ENCODE measurements at places on chromosomes 11 and 22.

DNA sequence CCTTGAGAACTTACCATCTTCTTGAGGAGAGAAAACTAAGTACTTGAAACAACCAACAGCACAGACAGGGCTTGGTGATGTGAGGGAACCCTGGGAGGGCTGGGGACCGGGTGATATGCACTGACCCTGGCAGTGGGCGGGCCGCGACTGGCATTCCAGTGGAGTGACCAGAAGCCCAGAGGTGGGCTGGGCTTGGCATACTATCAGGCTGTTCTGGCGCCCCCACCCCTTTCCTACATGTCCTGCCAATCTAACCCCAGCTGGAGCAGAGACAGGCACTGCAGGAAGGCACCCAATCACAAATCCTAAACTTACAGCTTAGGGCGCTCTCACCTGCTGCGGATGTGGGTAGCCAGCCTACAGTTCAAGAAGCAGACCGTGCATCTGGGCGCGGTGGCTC is 54.0 kb upstream of the GCAT start:
- no peak for DNase-seq

DNA sequence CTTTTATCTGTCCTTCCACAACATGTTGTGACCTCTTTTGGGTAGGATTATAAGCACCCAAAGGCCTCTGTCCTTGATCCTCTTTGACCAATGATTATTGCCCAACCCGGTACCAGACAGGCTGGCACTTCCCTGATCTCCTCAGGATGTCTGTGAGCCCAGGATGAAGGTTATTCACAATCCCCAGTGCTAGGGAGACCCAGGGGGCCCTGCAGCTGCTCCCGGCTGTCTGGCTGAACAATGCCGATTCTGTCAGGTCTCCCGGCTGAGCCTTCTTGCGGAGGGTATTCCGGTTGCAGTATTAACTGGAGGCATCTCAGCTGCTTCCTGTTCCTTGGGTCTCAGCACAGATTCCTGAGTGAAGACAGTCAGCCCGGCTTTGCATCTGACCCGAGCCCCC is 71.2 kb upstream of the CDON start:
- no peak for DNase-seq

GRCh38 chr11:1116666-1117390 is 40.9 kb upstream of the MUC5AC start:
- DNase-seq: no peak

DNA sequence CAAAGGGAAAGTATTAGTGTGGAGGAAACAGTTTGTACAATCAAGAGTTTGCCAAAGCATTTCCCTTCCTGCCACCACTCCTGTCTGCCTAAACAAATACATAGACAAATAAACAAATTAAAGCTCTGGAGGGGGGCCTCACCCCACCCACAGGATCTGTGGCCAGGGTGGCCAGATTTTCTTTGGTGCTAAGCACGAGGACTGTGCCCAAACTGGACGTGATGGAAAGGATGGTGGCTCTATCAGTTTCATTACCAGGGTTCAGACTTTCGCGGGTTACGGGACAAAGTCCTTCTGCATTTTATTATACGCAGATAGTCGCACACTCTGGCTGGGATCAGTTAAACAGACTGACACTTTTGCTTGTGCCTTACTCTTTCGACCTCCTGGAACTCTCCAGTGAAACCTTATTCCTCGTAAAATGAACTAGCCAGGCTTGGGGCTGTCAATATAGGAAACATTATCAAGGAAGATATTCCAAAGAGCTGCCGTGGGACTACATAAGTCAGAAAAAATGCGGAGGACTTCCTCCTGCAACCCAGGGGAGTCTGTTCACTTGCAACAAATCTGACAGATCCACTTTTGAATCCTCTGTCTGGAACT is 11.2 kb downstream of the BARX2 start:
- DNase-seq: no peak

GRCh38 chr11:101180481-101180880 is 50.9 kb upstream of the PGR start:
- DNase-seq: no peak

DNA sequence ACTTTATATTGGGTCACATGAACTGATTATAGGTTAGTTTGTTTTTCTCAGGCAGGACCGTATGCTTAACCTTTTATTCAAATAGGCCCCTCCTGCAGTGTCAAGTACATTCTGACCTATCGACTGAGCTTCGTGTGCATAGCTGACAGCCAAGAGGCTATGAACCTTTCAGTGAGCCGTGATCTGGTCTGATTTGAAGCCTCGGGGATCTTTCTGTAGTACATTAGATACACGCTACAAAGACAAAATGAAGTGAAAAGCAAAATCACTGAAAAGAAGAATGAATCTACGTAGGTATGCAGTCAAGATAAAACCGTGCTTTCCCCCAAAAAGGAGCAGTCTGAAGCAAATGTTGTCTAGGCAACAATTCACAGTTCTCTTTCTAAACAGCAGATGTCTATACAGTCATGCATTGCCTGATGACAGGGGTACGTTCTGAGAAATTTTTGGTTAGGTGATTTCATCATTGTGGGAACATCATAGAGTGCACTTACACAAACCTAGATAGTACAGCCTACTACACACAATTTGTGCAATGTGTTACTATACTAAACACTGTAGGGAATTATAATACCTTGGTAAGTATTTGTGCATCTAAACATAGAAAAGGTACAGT is 18.1 kb downstream of the JHY start:
- no peak for DNase-seq

DNA sequence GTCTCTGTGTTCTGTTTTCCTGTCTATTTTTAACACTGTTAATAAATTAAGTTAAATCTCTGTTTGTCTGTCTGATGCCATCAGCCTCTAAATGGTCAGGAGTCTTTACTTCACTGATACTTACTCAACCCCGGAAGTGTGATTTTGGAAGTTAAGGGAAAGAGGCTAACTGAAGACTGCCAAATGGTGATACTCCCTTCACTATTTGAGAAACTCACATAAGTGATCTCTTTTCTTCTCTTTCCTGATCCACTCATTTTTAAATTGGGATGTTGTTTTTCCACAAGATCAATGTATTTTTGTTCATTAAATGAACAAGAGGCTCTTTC is 389 bp upstream of the CASP12 start:
- DNase-seq: no peak

GRCh38 chr11:111841370-111842053 is 29.9 kb downstream of the ALG9 start:
- DNase-seq: peak; percentile 74

DNA sequence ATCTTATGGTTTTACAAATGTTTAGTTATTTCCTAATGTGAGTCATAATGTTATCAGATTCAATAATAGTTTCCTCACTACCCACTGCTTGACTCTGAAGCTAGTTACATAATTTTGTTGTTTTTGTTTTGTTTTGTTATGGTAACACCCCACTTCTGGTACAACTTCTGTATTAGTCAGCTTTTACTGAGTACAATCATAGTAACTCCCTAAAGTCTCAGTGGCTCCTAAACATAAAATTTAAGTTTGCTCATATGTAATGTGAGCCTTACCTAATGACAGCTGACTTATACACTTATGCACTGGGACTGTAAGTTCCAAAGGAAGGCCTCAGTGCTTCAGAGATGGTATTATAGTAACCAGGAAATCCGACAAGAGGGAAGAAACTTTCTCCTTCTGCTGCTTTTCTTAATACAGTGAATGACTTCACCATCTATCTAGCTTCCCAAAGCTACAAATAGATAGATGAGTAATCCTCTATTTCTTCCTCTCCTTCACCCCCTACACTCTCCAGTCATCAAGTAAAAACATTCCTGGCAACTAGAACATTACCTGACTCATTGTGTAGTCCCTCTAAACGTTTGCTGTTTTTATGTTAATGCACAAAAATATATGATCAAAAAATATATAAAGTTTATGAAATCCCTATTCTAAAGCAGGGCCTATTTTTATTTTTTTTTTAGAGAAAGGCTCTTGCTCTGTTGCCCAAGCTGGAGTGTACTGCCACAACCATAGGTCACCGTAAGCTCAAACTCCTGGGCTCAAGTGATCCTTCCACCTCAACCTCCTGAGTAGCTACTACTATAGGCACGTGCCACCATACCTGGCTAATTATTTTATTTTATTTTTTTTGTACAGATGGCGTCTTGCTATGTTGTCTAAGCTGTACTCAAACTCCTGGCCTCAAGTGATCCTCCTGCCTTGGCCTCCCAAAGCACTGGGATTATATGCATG is 563.0 kb downstream of the SOX6 start:
- DNase-seq: no peak

- DNase-seq: no peak
These were observed 70.3 kb downstream of the CCDC81 start for GRCh38 chr11:86444981-86445380.

DNA sequence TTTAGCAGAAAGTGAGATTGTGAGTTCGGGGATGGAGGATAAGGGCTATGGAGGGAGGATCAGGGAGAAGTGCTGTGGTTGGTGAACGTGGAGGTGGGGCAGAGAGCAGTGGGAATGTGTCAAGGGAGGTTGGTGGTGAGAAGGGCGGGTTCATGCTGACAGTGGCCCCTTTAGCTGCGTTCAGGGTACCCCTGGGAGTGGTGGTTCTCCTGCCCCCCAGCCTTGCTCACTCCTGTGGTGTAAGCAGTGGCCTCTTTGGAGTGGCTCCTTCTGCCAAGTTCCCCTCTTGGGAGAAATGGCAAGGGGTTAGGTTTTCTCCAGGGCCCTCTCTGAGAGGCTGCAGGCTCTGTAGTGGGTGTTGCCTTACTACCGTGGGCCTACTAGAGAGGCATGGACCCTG is 16.1 kb upstream of the NECTIN1 start:
- no peak for DNase-seq

- peak; percentile 1 for DNase-seq
These were observed 505 bp downstream of the FAM227A start for GRCh38 chr22:38655519-38656255.

GRCh38 chr22:38802671-38803121 is 8.8 kb upstream of the DNAL4 start:
- peak; percentile 95 for DNase-seq

DNA sequence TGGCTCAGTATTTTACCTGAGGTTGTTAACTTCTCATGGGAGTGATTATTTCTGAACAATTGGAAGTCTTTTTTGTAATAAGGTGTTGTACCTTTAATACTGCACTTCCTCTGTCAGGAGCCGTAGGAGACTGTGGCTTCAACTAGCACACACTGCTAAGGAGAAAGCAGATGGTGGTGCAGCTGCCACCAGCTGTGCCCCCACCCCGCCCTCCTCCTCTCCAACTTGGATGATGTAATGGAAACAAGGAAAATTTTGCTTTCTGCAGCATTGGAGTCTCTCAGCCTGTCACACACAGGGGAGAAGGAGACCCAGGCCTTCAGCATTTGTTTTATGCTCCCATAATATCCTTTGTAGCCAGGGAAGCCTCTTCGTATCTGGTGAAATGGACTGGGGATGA is 91.2 kb downstream of the TEAD1 start:
- no peak for DNase-seq

GRCh38 chr11:34680918-34681586 is 60.2 kb downstream of the EHF start:
- peak; percentile 43 for DNase-seq

DNA sequence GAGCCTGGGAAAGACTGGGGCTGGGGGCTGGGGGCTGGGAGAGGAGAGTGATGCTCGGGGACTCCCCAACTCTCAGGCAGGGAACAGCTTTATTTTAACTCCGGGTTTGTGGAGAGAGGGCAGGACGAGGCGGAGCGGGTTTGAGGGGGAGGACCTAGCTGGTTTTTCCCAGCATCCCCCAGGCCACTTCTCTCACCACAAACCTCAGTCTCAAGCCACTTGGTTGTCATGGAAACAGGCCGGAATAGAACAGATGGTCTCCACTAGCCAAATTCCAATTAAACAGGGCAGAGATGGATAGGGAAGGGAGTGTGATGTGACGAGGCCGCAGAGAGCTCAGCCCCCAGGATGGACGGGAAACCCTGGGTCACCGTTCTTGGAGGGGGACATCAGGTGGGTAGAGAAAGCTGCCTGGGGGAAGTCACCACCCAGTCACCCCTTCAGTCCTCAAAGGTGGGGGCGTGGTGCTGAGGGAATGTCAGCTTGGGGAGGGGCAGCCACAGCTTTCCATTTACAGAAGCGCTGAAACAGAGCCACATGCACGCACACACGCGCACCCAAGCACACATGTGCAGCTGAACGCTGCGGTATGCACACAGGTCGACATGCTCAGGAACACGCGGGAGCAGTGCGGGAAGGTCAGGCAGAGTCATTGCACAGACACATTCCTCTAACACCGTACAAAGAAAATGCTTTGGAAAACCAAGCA is 19.2 kb downstream of the NECTIN1 start:
- DNase-seq: peak; percentile 36

GRCh38 chr11:8330404-8330803 is 66.7 kb upstream of the LMO1 start:
- no peak for DNase-seq

DNA sequence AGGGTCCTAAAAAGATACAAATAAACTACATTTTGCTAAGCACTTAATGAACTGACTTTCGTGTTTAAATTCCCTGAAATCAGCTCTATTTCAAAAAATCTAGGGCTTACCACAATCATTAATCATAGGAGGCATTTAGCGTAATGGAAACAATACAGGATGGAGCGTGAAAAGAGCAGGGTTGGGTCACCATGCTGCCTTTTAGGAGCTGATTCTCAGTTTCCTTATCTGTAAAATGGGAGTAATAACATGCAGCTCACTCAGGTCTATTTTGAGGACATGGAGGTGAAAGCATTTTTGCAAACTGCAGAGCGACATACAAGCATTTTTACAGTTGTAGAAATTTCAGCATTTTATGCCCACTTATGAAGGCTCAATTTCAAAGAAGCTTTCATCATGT is 407.0 kb downstream of the TENM4 start:
- DNase-seq: no peak

DNA sequence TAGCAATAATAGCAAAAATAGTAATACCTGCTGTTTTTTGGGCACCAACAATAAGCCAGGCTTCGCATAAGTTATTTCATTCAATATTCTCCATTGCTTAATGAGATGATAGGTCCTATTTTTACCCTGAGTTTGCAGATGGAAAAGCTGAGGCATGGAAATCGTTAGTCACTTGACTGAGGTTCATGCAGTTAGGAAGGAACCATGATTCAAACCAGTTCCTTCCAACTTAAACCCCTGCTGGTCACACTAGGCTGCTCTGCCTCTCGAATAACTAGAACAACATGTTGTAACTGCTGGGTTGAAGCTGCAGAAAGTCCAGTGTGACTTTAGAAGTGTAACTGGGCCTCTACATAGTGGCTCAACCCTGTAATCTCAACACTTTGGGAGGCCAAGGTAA is 69.3 kb downstream of the SEZ6L start:
- no peak for DNase-seq

- DNase-seq: peak; percentile 37
These were observed 288.5 kb downstream of the KIRREL3 start for GRCh38 chr11:126711977-126712625.

DNA sequence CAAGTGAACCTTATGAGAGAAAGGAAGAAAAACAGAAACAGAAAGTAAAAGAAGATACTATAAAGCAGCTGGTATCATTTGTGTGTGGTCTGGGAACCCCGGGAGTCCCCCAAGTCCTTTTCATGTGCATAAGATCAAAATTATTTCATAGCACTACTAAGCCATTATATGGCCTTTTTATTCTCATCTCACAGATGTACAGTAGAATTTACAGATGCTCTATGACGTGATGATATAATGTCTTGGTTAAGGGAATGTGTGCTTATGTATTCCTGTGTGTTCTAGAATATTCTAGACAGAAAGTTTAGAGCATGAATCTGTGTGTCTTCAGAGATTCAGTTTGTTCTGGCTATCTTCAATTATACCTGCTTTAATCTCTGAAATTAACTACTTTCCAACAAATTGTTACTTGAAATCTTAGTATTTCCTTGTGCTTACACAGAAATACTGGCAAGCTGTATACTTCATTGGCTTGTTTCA is 8.6 kb upstream of the TPP1 start:
- DNase-seq: no peak

Data from GM04503 (cell line).